ENCODE measurements at places on chromosomes 4 and X.
A peak's percentile ranks its signal among the peaks of the same experiment; 100 is the strongest.

GRCh38 chr4:140849526-140849925 lies 93.3 kb upstream of the TBC1D9 start:
- no peak for DNase-seq

GRCh38 chr4:83010111-83010521 lies 507 bp downstream of the LIN54 start:
- DNase-seq: no peak

GRCh38 chr4:12852338-12853307 lies 631.5 kb downstream of the RAB28 start:
- no peak for DNase-seq

- DNase-seq: no peak
Observed at GRCh38 chr4:42119886-42120285, 32.6 kb downstream of the BEND4 start.

DNA sequence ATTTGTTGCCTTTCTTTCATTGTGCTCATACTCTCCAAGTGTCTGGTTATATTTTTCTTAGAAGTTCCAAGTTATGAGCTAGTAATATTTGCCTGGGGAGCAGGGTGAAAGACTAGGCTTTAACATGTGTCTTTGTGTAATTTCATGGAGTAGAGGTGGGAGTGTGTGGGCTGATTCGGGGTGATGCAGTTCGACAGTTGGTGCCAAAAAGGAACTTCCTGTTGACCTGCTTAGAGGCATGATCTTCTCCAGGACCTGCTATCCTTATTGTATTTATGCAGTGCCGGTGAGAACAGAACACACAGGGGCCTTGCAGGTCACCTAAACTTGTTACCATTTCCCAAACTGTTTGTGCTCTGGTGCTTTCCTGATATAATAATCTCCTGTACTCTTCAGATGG lies 21.2 kb downstream of the USP53 start:
- DNase-seq: no peak

GRCh38 chr4:148333265-148333664 lies 108.9 kb downstream of the NR3C2 start:
- no peak for DNase-seq

DNA sequence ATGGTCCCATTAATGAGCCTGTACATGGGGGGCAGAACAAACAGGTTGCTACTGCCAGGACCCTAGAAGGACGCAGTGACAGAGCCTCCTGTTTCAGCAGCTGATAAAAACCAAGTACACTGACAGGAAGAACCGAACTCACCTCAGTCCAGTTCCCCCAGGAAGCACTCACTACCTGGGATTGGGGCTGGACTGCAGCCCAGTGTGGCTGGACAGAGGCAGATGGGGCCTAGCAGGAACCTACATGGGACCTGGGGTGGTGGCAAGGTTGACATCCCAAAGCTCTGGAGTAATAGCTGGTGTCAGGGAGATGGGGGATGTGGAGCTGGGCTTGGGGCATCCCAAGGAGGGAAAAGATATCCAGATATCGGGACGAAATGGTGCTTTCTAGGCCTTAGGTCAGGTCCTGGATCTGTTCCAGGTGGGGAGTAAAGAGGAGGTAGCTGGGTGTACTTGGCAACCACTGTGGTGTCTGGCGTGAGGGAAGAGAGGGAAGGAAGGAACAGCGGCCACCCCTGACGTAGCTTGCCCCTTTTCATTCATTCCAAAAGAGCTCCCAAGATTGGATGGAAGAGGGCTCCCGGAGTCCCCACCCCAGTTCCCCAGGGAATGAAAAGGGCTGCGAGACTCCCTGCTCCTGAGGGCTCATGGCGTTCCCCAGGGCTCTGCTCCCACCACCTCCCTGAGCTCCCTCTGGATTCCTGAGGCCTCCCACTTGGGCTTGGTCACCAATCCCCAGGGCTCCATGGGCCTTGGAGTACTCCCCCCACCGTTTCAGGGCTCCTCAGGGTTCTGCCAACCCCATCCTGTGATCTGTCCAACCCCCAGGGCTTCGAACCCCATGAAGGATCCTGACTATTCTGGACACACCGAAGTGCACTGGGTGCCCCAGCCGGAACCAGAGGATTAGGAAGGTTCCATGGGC lies 4.5 kb downstream of the EMD start:
- no peak for DNase-seq

DNA sequence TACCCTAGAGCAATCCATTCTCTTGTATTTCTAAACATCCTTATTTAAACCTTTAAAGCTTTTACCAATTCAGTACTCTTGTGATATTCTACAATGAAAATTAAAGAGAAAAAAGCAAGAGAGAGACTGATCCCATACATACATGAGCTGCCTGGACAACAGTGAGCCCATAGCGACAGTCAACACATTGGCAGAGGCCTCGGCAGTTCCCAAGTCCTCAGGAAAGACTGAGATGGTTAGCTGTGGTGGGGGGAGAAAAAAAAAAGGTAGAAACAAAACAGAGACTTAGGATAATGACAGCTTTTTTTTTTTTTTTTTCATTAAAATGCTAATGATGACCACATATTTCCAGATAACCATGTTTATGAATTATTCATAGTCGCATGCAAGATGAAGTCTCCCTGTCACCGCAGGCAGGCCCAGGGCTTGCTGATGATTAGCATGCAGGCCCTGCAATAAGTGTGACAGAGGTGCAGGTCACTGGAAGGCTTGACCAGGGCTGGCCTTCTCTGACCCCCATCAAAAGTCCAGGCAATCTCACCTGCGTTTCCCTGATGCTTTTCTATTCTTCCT lies 148.8 kb downstream of the APBB2 start:
- no peak for DNase-seq

DNA sequence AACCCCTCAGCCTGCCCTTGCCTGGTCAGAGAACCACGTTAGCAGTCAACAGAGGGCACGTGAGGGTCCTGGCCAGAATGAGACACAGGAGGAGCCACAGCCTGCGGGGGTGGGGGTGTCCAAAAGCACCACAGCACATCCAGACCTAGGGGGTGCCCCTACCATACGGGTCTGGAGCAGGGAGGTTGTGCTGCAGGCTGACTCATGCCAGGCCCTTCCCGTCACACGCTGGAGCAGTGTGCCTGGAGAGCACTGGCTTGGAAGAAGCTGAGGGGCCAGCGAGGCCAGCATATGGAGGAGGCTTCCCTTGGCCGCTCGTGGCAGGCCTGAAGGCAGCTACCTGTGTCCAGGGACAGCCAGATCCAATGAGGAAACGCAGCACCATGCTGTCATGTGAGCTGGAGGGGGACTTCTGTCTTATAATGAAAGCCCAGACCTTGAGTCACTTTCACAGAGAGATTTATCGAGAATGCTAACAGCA lies 1.5 kb upstream of the IRAK1 start:
- peak; percentile 57 for DNase-seq

DNA sequence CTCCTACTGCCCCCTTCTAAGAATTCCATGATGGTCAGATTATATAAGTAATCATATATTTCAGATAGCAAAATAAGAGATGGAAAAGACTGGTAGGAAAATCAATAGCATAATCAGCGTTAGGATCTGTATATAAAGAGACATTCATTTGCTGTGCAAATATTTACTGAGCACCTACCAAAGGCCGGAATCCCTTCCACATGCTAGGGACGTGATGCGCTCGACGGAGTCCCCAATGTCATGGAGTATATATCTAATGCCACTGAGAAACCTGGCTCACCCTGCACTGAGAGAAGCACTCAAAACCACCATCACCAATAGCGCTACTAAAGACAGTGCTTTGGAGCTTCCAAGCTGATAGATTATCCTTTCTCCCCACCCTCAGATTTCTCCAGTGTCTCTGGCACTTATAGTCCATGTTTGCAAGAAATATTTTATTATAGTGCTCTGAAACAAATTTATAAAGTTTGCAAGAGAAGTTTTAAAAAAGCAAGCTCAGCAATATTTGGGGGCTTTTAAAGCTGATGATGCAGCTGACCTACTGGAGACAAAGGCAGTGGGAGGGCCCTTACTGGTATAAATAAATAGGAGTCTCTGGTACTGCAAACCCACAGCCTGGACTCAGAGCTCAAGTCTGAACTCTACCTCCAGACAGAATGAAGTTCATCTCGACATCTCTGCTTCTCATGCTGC lies at the start of gene CXCL13:
Gene CXCL13, plus strand, starts transcription at position 611 of the 693 bp plus-strand sequence. Its CDS starts 46 bp downstream, at position 657.
- no peak for DNase-seq

GRCh38 chr4:163493643-163494359 lies 689 bp upstream of the TMA16 start:
- no peak for DNase-seq

DNA sequence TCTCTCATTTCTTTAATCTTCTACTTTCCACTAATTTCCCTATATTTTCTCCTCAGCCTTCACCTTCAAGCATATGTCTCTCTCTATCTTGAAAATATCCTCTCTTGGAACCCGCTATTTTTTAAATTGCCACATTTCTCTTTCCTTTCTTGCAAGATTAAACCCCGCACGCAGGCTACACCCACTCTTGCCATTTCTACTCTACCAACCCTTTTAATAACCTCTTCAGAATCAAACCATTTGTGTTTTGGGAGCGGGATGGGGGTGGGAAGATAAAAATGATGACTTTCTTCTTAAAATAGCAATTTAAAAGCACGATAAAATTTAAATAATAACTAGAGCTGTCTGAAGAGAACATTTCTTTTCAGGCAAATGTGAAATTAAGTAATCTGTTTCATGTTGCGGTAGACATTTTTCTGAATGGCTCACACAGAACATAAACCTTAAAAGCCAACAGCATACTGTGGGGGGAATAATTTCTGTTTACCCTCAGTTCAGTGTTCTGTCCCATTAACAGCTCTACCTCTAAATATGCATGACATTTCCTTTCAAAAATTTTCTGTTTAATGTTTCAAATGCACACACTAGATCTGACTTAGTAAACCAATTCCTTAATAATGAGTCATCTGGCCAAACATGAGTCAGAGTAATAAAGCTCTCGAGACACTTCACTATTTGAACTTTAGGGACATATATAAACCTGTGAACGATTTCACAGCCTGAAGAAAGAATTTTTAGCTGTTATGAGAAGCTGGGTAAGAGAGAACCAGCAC lies 20.5 kb downstream of the ARSJ start:
- DNase-seq: no peak

- DNase-seq: no peak
Observed at GRCh38 chrX:110320381-110320987, 2.6 kb upstream of the AMMECR1 start.

GRCh38 chr4:102551958-102552565 lies 50.9 kb downstream of the NFKB1 start:
- no peak for DNase-seq

DNA sequence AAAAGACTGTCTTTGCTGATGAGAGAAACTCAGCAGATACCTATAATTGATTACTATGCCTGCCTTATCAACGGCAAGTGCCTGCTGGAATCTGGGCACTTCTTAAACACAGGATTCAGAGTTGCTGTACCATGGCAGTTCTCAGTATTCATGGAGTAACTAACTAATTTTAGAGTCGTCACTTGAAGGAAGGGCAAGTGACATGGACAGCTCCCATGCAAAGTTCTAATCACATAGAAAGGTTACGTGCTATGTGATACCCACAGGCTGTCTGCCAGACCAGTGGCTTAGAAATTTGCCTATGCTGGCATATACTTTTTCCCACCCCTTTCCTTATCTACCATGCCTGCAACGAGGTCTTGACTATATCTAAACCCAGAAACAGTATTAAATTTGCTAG lies 931.1 kb upstream of the TENM3 start:
- DNase-seq: no peak

DNA sequence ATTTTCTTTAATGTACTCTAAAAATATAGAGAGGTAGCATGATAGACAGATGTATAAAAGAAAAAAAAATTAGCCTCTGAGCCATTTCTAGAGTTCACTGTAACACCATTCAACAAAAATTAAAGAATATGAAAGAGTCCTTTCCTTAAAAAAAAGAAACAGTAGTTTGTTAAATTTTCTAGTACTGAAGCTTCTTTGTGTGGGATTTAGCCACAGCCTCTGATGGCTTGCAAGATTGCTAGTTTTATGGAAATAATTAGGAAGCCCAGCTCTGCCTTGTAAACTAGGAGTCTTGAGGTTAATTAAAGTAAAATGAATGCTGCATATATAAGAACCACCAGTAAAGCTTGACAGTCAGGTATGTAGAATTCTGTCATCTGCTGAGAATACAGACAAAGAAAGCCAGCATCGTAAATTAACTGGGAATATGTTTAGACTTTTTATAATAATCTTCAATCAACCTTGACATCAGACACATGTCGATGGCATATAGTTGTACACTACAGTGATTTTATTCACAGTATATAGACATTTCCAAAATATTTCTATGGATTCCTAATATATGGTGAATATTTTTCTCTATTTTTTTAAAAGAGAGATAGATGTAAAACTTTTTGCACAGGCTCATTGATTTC lies 44.8 kb upstream of the NEIL3 start:
- no peak for DNase-seq

- DNase-seq: no peak
Observed at GRCh38 chr4:159937595-159937994, 834.7 kb downstream of the RAPGEF2 start.

DNA sequence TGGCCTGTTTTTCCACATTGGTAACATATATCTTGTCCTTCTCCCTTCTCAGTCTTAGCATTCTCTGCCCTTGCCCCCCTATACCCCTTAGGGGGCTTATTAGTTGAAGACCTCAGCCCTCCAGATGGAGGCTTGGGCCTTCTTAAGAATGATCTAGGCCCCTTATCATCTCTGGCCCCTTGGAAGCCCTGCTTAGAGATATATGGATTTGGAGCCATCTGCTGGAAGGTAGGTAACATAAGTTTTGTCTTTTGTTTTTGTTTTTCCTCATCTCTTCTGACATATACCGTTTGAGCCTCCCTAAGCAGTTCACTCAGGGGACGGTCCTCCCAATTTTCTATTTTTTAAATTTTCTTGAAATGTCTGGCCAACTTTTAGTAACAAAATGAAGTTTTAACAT lies 48.3 kb upstream of the NAP1L2 start:
- no peak for DNase-seq

DNA sequence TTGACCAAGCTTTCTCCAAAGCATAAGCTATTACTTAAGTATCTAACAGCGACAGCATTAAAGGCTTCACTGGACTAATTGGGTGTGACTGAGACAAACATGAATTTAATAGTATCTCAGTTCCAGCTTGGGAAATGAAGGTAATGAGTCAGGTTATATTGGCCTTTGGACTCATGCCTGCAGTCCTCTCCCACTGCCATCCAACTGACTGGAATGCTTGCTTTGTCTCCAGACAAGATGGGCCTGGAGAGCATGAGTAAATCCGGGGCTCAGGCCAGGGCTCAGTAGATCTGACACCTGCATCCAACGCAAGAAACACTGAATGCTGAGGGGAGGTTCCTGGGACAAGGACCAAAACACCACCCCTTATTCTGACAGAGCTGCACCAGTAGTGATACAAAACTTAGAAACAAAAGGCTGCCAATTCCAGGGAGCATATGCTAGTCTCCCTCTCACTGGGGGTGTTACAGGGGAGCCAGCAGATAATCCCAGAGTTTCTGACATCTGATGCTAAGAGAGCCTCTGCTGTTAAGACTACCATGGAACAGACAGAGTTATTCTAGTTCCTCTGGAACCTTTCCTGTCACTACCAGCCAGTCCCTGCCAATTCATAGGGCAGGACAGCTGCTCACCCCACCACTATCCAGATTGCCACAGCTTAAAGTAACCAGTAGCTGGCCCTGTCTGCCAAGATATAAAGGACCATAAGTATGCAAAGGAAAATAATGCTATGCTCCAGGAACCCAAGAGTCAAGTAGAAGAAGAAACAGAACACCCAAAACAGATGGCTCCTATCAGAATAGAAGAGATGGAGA lies 293.8 kb downstream of the IQCM start:
- no peak for DNase-seq

All from activated T-cell treated with anti-CD3 and anti-CD28 coated beads, Interleukin-2, amount 50 U/mL, for 48 hours (primary cell).